ENCODE measurements at places on chromosomes 16 and 17.

- DNase-seq, result no peak
Observed at GRCh38 chr16:89653656-89654295, 3.7 kb downstream of the CHMP1A start.

DNA sequence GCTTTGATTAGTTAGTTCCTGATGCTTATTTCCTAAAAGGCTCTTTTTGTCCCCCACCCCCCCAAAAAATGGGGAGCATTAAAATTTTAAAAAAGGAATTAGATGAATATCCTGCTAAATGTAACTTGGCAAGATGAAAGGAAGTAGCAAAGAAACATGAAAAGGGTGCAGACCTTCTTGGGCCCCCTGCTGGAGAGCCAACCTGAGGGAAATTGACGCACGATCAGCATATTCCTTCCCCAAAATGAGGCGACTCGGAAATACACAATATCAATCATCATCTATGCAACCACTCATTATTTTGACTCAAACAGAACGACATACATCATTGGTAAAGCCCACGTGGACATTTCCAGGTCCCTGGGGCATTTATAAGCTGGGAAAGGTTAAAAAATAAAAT, 59.7 kb downstream of the GRIN2A start:
- no peak for DNase-seq

DNA sequence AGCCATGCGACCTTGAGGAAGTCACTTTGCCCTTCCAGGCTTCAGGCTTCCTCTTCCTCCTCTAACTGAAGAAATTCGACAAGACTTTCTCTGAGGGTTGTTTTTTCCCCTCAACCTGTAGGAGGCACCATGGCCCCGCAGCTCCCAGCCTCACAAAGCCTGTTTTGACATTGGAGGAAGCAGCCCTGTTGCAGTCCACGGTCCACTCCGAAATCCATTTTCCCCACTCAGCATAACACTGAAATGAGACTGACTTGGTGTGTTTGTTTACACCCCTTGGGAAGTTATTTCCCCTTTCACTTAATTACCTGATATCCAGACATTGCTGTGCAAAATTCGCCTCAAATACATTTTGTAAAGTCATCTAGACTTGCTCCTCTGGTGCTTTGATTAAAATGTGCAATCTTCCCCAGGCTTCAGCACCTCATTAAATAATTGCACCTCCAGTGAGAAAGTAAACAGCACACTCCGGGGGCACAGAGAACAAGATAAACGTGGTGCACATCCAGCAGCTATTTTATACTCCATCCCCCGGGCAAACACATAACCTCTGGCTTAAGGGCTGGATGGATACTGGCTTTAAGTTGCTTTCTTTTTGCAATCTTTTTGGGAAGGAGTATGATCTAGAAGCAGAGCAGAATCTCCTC, 41.4 kb upstream of the PIRT start:
- no peak for DNase-seq

DNA sequence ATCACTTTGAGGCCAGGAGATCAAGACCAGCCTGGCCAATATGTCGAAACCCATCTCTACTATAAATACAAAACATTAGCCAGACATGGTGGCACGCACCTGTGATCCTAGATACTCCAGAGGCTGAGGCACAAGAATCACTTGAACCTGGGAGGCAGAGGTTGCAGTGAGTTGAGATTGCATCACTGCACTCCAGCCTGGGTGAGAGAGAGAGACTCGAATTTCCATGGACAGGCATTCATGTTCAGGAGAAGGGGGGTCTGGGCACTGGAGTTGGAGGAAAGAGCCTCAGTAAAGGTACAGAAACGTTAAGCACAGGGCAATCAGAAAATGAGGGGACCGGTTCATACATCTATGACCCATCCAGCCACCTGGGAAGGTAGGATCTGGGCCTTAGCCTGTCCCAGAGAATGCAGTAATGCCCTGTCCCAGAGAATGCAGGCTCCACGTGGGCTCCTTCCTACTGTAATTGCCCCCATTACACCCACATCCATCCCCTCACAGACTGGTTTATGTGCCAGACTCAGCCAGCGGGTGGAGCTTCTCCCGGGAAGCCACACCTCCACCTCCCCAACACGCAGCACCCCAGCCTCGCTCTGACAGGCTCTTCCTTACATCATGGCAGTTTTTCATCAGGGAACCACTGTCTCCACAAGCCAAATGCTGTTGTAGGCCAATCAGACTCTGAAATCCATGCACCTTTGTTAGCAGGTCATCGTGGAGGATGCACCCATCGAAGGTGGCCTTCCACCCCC, 21.6 kb upstream of the ARL4D start:
- no peak for DNase-seq

DNA sequence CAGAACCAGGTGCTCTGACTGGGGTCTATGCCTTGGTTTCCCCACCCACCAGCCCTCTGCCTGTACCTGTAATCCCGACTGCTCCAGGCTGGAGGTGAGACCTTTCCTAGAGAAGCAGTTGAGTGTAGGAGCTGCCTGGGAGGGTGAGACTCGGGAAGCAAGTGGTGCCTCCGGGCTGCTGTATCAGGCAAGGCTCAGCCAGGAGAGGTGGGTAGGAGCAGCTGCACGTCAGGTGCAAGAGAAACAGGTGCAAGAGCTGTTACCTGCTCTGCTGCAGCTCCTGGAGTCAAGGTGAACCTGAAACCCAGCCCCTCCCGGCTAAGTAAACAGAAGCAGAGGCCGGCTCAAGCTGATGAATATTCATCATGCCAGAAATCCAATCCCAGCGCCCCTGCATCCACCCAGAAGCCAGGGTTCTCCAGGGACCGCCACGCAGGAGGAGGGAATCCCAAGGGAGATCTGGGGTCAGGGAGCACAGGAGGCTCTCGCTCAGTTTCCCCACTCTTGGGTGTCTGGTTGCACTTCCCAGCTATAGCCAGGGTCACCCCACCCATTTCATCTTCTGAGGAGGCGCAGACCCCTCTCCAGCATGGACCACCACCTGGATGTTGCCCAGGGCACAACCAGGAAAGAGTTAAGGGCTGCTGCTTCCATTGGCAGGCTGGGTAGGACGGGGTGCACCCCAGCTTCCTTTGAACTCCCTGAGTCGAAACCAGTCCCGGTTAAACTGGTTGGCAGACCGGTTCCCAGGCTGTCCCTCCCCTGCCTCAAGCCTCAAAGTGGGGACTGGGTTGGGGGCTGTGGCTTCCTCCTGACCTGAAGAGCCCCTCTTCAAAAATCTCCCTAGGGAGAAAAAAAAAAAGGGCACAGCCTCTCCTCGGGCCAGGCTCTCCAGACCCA, at the start of gene PRR15L:
Gene PRR15L, minus strand, starts transcription at position 293 of the 900 bp plus-strand sequence. CDS start 4,649 bp downstream, outside the sequence.
- no peak for DNase-seq

DNA sequence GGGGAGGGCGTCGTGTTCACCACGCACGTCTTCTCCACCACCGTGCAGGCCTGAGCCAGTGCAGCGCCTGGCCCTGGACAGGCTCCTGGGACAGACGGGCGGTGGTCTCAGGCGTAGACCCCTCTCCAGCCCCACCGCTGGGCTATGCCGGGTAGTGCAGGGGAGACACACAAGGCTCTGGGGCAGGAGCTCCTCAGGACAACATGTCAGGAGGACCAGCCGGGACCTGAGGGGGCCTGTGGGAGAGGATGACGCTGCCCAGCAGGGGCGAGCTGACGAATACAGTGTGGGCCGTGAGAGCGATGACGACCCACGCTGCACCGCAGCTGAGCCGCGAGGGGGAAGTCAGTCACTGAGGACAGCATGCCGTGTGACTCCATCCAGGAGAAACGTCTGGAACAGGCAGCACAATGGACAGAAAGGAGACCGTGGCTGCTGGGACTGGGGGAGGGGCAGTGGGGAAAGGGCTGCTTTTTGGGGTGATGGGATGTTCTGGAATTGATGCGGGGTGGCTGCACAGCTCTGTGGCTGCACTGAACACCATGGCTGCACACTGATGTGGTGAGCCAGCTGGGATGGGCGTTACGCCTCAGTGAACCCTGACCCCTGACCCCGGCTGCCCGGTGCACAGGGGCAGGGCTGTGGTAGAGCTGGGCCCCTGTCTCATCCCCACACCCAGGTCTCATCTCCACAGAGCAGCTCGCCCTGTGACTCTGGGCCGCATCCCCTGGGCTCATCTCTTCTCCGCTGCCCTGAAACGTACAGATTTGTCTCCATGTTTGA, 20.2 kb downstream of the DNASE1 start:
- DNase-seq, result no peak

DNA sequence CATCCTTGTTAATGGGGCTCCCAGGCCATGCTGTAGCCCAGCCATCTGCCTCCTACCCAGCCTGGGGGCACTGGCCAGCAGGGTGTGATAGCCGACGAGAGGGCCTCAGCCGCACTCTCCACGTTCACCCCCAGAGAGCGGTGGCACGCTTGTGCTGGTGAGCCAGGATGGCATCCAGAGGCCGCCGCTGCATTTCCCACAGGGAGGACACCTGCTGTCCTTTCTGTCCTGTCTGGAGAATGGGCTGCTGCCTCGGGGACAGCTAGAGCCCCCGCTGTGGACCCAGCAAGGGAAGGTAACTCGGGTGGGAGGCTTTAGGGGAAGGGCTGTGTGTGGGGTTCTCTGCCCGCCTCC, 27.4 kb downstream of the SGSM2 start:
- no peak for DNase-seq

DNA sequence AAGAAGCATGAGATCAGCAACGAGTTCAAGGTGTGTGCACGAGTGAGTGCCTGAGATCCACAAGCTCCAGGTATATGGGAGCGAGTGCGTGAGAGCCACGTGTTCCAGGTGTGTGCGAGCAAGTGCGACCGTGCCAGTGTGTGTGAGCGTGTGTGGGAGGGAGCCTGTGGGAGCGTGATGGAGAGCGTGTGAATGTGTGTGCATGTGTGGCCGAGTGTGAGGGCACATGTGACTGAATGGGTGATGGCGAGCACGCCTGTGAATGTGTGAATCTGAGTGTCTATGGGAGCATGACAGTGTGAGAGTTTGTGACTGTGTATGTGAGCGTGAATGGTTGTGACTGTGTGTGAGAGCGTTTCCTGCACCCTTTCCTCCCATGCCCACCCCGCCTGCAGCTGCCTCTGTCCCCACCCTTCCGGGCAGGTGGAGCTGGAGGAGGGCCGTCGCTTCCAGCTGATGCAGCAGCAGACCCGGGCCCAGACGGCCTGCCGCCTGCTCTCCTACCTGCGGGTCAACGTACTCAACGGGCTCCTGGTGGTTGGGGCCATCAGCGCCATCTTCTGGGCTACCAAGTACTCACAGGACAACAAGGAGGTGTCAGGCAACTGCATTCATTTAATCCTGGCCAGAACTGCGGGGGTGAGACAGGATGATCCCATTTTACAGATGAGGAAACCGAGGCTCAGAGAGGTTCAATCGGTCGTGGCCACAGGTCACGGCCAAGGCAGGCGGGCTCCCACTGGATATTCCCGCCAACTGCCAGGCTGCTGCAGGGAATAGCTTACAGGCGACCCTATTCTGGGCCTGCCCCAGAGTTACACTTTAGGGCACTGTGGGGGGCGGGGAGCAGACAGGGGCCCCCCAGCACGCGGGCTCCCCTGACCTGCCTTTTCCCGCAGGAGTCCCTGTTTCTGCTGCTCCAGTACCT, 3.7 kb downstream of the TMC8 start:
- DNase-seq, result peak; percentile 51

DNA sequence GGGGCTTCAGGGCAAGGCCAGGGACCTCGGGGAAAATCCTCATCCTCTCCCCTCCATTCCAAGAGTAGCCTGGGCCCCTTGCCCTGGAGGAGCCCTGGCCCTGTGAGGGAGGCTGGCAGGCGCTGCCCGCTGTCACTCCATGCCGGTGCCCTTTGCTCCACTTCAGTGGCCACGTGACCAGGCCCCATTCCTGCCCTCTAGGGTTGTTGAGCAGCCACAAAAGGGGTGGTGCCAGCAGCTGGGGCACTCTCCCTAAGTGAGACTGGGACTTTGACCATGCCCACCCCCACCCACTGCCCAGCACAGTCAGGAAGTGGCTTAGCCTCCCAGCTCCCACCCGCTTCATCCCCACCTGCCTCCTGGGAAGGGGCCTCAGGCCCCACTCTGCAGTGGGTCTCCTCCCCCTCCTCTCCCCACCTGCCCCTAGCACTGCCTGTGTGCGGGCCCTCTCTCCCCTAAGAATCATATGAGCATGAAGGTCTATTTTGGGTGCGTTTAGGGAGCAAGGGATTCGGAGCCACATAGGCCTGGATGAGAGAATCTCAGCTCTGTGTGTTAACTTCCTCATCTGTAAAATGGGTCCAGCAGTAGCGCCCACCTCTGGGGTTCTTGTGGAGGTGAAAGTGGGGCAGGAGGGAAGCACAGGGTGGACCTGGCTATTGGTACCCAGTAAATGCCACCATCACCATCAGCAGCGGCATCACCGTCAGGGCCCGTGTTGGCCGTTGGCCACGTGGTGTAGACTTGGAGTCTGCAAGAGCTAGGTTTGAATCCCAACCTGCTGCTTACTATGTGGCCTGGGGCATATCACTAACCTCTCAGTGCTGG, 7.2 kb downstream of the PDK2 start:
- DNase-seq, result no peak

GRCh38 chr17:29659155-29659554, 36.4 kb upstream of the CORO6 start:
- no peak for DNase-seq

- DNase-seq, result no peak
Observed at GRCh38 chr16:84479716-84480450, 24.6 kb downstream of the MEAK7 start.

GRCh38 chr16:56767024-56767423, 37.1 kb downstream of the NUP93 start:
- DNase-seq, result no peak

- no peak for DNase-seq
Observed at GRCh38 chr17:76405967-76406647, 21.7 kb downstream of the SPHK1 start.

DNA sequence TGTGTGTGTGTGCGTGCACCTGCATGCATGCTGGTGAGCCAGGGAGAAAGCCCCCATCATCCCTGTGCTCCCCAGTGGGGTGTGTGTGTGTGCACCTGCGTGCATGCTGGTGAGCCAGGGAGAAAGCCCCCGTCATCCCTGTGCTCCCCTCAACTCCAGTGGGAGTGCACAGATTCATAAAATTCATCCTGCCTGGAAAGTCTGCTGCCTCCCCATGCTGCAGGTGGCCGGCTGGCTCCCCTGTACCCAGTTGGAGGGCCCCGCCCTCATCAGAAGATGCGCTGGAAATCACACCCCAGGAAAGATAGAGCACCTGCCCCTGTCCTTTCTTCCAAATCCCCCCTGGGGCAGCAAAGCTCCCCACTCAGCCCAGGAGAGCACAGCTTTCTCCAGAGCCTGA, 84.8 kb upstream of the DOC2B start:
- no peak for DNase-seq

DNA sequence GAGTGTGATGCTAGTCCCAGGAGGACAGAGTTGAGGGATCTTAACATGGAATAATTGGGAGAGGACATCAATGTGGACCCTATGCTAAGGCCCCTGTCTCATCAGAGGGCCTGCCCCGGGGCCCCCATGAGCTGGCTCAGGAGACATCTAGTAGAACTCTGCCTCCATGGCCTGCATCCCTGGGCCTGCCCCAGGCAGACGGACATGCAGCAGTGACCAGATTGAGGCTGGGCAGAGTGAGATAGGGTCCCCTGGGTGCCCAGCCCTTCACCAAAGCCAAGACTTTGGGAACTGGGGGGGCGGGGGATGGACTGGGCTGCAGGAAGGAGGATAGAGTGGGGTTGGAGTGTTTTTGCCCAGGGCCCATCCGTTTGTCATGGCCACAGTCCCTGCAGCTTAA, 115.2 kb downstream of the CCDC182 start:
- DNase-seq, result no peak

Measured in stimulated activated CD4-positive, alpha-beta T cell treated with anti-CD3 and anti-CD28 coated beads, Interleukin-15, amount 100 ng/mL, for 48 hours (primary cell).